ENCODE measurements at places on chromosomes 1 and 21.

GRCh38 chr21:33655588-33656221 lies 13.4 kb downstream of the ITSN1 start:
- DNase-seq, result peak; percentile 96

- peak; percentile 92 for DNase-seq
Observed at GRCh38 chr21:33976082-33977016, 60.7 kb upstream of the ATP5PO start.

GRCh38 chr1:83762416-83762815 lies 236.5 kb downstream of the TTLL7 start:
- no peak for DNase-seq

GRCh38 chr1:115320377-115320776 lies 17.7 kb downstream of the NGF start:
- DNase-seq, result no peak

GRCh38 chr1:161827786-161828185 lies 61.7 kb downstream of the ATF6 start:
- no peak for DNase-seq

GRCh38 chr1:79599257-79599656 lies 592.7 kb upstream of the ADGRL4 start:
- DNase-seq, result no peak

GRCh38 chr1:197391303-197392226 lies 123.5 kb downstream of the CRB1 start:
- peak; percentile 24 for DNase-seq

GRCh38 chr1:17204546-17205440 lies at the start of gene PADI1:
TSS of gene PADI1 (plus strand) at chr1:17205128. CDS start at chr1:17205218, 90 bp downstream.
- DNase-seq, result no peak

DNA sequence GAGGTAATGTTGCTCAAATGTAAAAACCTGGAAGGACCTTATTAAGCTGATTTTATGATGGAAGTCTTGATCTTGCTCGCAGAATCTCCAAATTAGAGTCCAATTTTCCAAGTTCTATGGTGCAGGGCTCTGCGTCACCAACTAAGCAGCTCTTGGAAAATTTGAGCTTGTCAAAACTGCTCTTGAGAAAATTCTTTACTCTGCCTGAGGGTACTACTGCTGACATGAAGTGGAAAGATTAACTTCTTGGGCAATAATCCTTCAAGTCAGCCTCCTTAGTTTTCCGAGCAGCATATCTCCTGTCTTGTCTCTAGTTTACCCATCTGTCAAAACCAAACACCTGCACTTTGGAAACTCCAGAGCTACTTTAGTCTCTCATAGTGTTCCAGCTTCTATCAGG lies 293.7 kb downstream of the KCTD3 start:
- no peak for DNase-seq

- no peak for DNase-seq
Observed at GRCh38 chr21:15212206-15212605, 147.4 kb upstream of the NRIP1 start.

DNA sequence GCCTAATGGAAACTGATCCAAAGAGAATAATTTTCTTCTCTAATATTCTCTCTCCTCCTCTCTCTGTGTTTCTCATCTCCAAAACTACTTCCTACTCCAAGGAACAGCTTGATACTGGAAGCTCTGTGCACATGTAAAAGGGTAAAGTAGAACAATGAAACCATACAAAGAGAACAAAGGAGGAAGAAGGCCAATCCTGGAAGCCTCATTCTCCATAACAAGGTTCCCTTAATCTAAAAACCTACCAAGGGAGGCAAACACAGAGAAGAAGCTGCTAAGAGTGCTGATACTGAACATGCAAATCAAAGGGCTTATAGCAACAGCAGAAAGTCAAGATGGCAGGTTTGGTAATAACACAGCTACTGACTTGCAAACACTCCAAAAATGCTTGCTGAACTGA lies 44.4 kb downstream of the SIPA1L2 start:
- DNase-seq, result no peak

DNA sequence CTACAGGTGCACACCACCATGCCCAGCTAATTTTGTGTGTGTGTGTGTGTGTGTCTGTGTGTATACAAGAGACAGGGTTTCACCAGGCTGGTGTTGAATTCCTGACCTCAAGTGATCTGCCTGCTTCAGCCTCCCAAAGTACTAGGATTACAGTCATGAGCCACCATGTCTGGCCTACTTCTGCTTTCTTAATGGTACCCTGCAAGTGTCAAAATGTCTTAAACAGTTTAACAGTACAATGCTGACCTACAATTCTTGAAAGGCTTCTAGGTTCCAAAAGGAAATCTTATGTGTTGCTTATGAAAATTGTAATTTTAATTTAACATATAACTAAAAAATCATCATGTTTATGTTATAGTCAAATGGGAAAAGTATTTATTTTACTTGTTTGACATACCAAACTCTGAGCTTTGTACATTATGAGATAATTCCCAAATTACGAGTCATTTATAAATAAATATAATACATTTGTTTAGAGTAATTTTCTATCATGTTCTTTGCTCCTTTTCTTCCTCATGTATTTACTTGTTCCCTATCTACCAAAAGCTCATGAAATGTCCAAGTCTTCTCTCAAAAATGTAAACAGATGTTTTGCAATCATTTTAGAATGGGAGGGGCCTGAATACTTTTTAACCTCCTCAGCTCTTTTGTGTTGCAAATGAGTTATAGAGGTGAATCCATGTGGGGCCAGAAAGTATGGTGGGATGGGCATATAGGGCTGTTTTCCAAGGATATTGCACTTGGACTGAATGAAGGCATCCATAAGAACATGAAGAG lies 8.4 kb upstream of the VCAM1 start:
- peak; percentile 76 for DNase-seq

GRCh38 chr1:94098585-94099111 lies 22.3 kb downstream of the ABCA4 start:
- DNase-seq, result no peak

GRCh38 chr1:232108598-232108997 lies 482.0 kb downstream of the DISC1 start:
- no peak for DNase-seq

GRCh38 chr21:44089001-44089911 lies 17.9 kb upstream of the PWP2 start:
- DNase-seq, result no peak

- DNase-seq, result peak; percentile 14
Observed at GRCh38 chr1:92711473-92712165, 73.3 kb downstream of the EVI5 start.

DNA sequence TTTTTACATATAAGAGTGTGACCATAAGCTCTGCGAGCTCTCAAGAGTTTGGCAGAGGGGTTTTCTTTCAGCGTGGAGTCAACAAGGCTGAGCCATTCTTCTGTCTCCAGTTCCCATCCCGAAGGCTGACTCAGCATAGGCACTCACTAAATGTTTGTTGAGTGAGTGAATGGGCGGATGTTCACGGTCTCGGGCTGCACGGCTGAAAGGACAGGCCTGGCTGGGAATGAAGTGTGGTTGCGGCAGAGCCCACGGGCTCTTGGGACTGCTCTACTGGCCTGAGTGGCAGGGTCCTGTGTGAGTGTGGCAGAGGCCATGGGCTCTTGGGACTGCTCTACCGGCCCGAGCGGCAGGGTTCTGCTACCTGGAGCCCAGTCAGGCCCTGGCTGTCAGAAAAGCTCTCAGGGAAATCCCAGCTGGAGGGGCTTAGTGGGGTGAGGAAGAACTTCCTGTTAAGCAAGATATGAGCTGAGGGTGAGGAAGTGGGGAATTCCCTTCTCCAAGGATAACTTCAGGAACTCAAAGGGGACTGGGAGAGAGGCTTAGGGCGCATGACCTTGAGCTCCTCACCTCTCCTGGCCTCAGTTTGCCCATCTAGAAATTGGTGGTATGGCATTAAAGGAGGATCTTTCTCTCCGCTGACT lies 56.6 kb upstream of the C1orf174 start:
- no peak for DNase-seq

GRCh38 chr1:69920426-69920825 lies 285.0 kb downstream of the LRRC40 start:
- DNase-seq, result no peak

GRCh38 chr1:34025675-34026074 lies 139.4 kb downstream of the CSMD2 start:
- no peak for DNase-seq

DNA sequence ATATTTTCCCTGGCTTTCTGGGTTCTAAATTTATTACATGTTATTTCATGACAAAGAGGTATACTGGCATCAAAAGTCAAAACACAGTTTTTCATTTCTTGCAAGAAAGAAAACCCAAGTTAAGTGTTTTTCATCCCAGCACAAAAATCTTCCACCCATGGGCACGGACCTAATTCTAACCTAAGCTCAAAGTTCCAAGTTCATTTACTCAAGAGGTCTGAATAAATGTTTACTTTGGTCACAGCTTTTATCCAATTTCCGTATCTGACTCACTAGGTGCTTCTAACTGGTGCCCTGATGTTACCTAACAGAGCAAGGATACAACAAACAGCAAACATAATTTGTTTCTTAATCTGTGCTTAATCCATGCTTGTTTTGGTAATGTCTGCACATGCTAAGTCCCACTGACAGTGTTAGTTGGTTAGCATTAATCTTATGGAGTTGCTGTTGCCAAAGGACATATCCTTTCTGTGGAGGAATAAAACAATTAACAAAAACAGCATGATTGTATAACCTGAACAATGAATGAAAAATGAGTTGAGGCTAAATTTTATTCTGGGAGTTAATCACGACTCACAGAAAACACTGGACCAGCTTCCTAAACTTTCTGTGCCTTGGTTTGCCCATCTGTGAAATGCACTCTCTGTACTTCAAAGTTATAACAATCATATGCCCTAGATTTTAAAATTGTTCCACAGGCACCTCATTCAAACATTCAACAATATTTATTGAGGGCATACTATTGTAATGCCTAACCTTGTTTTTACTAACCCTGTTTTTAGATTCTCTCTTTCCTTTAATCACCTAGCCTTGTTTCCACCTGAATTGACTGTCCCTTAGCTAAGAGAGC lies 4.2 kb upstream of the CHD1L start:
- DNase-seq, result no peak

DNA sequence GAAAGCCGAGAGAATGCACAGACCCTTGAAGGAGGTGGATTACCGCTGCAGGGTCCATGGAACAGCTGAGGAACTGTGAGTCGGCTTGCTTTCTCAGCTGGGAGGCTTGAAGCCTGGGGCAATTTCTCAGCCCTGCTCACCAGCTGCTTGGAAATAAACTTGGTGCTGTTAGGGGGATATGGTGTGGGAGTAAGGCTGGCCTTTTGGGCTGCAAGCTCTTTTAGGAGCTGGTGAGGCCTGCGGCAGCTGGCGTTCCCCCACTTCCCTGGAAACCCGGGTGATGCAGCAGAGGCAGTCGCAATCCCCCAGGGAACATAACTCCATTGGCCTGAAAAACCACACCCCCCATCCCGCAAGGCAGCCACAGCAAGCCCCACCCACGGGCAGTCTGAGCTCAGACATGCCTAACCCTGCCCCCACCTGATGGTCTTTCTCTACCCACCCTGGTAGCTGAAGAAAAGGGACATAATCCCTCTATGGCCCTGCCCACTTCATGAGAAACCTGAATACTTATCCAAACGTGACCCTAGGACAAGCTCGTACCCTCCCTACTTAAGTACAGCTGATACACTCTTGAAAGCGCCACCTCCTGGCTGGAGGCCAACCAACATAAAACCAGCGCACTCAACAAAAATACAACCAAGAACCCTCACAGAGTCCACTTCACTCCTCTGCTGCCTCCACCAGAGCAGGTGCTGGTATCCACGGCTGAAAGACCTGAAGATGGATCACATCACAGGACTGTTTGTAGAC lies 1995.8 kb downstream of the NCAM2 start:
- DNase-seq, result no peak

GRCh38 chr21:35217504-35218060 lies 168.5 kb upstream of the RUNX1 start:
- DNase-seq, result peak; percentile 89

DNA sequence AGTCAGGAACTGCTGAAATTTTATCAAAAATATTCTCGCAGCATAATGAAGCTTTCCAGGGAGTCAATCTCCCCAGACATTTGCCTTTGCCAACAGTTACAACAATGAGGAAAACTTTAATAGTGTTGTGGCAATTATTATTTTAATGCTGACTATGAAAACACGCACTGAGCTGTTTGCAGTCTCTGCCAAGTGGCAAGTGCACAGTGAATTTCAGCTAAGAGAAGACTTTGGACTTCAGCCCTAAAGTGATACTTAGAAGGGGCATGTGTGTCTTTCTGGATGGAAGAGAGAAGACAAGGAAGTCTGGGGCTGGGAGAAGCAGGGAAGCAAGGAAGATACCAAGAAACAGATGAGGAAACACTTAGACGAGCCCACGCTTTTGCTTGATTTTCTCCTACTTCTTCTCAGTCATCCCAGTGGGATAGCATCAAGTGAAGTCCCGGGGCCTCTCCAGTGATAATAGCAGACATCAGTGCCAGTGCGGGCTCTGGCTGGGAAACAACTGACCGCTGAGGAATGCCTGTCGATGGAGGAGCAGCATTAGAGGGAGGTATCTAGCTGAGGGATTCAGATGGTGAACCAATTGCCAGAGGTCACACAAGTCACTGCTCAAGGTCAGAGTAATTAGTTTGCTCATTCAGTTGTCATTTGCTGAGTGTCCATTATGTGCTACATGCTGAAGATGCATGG lies 196.3 kb downstream of the TTLL7 start:
- DNase-seq, result no peak

- no peak for DNase-seq
Observed at GRCh38 chr21:36260802-36261201, 59.2 kb upstream of the MORC3 start.

DNA sequence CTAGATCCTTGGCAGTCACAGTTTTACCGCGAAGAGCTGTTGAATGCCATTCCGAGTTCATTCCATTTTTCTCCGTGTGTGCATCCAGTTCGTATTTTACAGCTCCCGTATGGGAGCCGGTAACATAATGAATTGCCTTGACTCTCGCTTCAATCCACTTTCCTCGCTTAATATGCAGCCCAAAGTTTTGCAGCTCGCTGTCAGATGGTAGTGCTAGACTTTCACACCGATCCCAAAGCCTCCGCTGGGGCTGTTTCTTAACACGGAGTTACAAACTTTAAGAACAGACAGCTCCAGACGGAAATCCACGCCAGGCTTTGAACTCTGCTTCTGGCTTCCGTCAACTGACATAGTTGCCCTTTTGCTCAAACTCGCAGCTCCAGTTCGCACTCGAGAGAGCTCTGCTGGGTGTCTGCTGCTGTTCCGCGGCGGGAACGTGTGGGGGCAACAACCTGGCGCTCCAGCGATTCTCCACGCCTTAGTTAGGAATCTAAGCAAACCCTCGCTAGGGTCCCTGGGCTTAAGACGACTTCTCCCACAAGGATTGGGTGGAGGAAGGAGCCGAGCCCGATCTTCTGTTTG lies 3.5 kb upstream of the ARID1A start:
- peak; percentile 97 for DNase-seq

- DNase-seq, result peak; percentile 75
Observed at GRCh38 chr1:60848583-60849188, 233.7 kb upstream of the NFIA start.
